ENCODE measurements at places on chromosomes 12 and 14.

- no peak for DNase-seq
Measured at GRCh38 chr12:76830436-76830835, 48.4 kb downstream of the CSRP2 start.

- DNase-seq = peak; percentile 60
Measured at GRCh38 chr12:52884526-52885293, 20.2 kb downstream of the KRT8 start.

- DNase-seq = no peak
Measured at GRCh38 chr12:82721726-82722125, 35.0 kb downstream of the TMTC2 start.

DNA sequence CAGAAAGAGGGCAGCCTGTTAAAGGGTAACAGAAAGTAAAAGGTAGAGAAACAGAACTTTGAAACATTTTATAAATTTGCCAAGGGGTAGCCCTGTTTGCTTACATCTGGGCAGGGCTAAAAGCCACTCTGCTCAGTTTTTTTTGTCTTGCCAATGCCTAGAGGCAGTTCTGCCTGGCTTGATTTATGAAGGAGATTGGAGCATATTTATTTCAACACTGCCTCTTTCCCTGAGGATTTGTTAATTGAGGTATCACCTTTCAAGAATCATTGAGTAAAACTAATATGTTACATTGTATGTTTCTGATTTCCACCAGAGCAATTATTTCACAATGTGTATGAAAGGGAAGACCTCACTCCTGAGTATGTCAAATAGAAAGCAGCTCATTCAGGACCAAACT, 160.8 kb downstream of the GXYLT1 start:
- DNase-seq = no peak
